Right renal pelvis (tissue), 4 donors: ENCODE measurements at places on chromosomes 12 and 14. TPM values are rescaled to one million over a fixed set of nuclear protein-coding genes. Genes with fewer than 3 reads are reported as not detected.

DNA sequence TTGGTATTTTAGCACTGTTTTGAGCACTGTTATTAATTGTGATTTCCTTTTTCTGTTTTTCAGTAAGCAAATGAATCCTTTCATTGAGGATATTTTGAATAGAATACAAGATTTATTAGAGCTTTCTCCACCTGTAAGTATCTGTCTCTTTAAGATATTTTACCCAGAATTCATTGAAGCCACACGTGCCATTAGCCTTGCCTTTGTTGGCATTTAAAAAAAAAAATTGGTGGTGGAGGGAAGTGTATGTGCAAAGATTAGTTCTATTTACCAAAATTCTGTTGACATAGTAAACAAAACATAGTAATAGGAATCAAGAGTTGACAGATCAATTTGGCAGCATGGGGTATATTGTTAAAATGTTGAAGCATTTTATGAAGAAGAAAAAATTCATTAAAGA, 23.8 kb downstream of the XPOT start:
- DNase-seq = no peak

GRCh38 chr12:30599608-30600007, 96.1 kb downstream of the IPO8 start:
- no peak for DNase-seq

DNA sequence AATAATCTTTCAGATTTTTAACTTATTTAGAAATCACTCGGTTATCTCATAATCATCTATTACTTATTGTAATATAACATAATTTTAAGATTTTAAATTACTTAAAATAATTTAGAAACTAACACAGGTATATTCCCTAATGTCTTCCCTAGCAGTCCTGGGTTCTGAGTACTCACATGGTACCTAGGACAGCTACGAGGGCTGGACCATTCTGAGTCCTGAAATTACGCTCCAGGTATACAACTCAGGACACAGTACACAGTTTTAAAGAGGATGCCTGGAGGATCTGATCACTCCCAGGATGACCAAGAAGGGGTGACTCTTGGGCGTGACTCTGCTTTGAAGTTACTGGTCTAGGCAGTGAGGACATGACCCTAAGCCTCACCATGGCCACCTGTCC, 9.1 kb upstream of the RASSF8 start:
- DNase-seq = no peak

DNA sequence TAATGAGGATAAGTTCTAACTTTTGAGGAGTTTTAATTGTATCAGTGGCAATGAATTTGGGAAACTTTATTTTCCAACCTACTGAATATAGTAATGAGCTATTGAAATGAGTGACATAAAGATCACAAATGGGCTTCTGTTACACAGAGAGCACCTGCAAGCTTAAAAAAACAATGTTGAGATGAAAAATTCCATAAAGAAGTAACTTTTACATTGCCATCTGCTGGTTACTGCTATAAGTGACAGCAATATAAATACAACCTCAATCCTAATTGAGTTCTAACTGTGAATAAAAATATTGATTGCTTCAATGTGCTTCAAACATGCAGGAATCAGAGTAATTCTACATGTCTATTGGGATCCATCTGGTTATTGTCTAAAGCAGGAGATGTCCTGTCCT, 14.2 kb downstream of the WIF1 start:
- no peak for DNase-seq

GRCh38 chr12:109461846-109462756, 15.0 kb downstream of the KCTD10 start:
- DNase-seq = no peak

GRCh38 chr12:84874825-84875139, 37.8 kb downstream of the SLC6A15 start:
- no peak for DNase-seq

GRCh38 chr14:104895207-104895785, 29.4 kb upstream of the PLD4 start:
- no peak for DNase-seq

DNA sequence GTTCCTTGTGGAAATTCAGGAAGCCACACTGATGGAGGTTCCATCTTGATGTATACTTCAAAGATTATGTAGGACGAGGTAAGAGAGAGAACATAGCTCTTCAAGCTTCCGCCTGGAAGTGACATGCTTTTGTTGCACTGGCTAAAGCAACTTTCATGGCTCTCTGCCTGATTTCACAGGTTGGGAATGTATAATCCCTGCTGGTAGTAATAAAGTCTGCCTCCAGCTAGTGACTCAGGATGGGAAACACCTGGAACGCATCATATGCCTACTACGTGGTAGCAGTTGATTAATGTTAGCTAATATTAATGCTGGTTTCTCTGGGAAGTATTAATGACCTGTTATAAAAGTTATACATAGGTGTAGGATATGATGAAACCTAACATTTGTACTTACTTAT, 71.1 kb downstream of the PELI2 start:
- DNase-seq = peak; percentile 23

- DNase-seq = no peak
Measured at GRCh38 chr14:76375484-76375883, 453 bp upstream of the ESRRB start.

GRCh38 chr12:117294189-117294603, 67.2 kb downstream of the NOS1 start:
- DNase-seq = no peak

Gene TAS2R31
- 0.76 TPM for polyA plus RNA-seq

Gene EGLN3
- polyA plus RNA-seq = 18.4 TPM

Gene INHBC
- 0.22 TPM for polyA plus RNA-seq
